ENCODE measurements at places on chromosomes 2 and 18.

DNA sequence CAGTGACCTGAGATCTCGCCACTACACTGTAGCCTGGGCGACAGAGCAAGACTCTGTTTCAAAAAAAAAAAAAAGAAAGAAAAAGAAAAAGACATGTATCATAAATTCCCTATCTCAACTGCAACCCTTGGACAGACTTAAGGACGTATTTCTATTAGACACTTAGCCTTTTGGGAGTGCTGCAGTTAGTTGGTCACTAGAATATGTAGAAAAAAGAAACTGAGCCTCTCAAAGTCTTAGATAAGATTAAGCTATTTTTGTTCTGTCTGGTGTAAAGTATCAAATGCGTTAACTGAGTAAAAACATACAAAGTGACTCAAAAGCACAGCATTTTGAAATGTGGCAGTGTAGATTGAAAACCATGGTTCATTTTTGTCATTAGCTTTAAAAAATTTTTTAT is 7.3 kb downstream of the NBEAL1 start:
- DNase-seq = no peak

DNA sequence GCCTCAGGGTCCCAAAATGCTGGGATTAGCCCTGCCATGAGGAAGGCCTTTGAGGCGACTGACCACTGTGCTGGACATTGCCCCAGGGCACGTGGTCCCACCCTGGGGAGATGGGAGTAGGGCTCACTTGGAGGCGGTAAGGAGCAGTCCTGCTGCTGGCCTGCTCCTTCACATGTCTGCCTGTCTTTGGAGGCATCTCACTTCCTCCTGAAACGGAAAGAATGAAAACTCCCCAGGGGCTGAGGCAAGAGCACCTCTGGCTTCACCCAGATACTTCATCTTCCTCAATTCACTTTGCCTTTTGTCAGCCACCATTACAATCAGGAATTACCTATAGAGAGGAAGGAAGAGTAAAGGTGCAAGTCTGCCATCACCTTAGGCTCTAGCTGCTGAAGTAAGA is 59.9 kb upstream of the GATA6 start:
- no peak for DNase-seq

DNA sequence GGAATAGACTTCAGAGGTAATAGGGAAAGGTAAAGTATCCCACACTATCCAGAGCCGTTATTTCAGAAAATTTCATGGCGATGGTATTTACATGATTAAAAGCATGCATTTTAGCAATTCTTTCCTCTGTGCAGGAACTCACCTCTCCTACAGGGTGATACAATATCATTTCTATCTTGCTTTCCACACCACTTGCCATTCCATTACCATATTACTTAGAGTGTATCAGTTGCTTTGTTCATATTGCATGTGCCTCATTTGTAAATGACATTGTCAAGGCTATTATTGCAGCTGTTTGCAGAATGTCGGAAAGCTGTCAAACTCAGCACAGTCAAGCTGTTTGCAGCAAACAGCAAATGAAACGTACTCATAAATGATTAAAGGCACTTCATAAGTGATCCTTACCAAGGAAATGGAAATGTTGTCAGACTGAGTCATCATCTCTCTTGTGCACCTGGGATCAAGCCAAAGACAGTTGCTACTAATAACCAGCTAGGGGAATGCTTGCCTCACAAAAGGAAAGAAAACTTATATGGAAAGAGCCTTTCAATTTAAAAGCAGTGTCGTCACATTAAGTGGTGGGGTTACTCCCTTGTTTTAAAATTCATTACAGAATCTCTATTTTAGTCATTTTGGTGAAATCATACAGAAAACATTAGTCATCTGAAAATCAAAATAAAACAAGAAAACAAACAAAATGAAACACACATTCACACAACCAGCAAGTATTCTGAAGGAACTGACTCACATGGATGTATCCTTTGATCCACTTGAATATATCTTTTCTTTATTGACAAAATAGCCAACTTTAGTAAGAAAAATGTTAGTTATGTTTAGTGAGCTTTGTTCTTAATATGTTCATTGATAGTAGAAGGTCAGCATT is 1064.1 kb upstream of the CNTNAP5 start:
- DNase-seq = no peak

DNA sequence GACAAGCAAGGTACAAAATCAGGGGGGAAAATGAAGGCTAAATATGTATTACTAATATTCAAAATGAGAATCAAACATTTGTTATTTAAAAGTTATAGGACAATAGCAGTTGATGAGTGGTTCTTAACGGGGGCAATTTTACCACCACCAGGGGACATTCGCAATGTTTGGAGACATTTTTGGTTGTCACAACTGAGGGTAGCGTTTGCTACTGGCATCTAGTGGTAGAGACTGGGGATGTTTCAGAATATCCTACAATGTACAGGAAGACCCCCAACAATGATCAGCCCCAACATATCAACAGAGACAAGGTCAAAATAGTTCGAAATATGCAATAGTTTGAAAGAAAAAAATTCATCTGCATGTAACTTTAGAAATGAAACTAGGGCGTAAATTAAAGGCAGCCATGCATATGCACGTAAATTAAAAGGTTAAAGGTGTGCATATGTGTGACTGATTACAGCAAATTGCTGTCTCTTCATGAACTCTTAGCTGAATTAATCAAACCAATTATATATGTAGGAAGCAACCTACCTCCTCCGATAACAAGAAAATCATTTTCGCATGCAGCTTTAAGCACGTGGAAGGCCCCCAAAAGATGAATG is 61.2 kb upstream of the CUL3 start:
- DNase-seq = peak; percentile 15

DNA sequence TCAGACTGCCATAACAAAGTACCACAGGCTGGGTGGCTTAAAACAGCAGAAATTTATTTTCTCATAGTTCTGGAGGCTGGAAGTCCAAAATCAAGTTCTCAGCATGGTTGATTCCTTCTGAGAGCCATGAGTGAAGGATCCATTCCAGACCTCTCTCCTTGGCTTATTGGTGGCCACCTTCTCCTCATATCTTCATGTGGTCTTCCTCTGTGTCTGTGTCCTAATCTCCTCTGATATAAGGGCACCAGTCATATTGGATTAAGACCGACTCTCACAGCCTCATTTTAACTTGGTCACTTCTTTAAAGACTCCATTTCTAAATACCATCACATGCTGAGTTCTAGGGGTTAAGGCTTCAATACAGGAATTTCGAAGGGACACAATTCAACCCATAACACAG is 65.1 kb downstream of the CFAP221 start:
- DNase-seq = no peak

DNA sequence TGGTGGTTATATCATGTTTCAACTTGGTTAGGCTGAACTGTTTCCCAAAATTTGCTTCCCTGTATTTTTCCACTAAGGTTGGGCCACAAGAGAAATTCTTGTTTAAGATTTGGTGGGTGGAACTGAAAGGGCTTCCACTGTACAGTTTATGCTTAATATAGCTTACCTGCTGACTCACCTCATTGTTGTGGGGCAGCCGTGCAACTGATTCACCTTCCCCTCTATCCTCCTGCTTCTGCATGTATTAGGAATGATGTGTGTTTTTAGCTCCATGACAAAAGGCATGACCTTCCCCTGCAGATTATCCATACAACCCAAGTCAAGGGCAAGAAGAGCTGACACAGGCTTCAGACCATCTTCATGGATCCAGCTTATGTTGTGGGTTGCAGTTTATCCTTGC is 98.4 kb upstream of the GULP1 start:
- DNase-seq = no peak

DNA sequence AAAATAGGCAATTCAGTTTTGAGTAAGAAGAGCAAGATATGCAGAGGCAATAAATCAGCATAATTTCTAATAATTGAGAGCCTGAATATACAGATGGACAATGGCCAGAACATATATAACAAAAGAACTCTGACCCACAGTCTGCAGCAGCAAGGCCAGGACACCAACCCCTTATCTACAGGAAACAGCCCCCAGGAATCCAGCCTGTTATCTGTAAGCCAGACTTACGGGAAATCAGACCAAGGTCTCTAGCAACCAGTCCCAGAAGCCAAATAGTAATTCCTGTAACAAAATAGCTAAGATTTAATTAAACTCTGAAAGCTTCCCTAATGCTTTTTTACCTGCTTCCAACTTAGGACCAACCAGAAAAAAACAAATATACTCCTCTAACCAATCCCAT is 434.5 kb upstream of the GYPC start:
- no peak for DNase-seq

- no peak for DNase-seq
Observed at GRCh38 chr2:191831410-191831994, 15.4 kb downstream of the CAVIN2 start.

- DNase-seq = no peak
Observed at GRCh38 chr2:110679337-110679707, 1.5 kb upstream of the BUB1 start.

- peak; percentile 20 for DNase-seq
Observed at GRCh38 chr2:69997015-69997830, 35.8 kb upstream of the ASPRV1 start.

All from activated T-cell treated with anti-CD3 and anti-CD28 coated beads, Interleukin-2, amount 50 U/mL, for 72 hours (primary cell).